Esophagus mucosa (tissue), 1 donor: ENCODE measurements at places on chromosomes 13 and 19. TPM values are rescaled to one million over a fixed set of nuclear protein-coding genes. Genes with fewer than 3 reads are reported as not detected.

DNA sequence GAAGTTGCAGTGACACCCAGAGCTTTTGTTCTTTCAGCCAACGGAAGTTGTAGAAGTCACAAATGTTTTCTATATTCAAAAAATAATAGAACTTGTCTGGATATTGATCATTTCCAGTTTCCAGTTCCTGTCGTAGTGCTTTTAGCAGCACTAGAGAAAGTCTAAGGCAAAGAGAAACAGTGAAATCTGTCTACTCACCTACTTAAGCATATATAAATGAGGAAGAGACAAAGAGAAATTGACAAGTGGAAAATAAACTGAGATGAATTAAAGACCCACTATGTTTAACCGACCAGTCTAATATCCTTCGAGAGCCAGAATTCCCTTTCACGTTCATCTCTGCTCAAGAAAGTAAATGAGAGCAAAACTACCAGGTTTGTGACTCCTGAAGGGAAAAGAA lies 36.7 kb downstream of the DACH1 start:
- no peak for ATAC-seq

Gene TICAM1
- total RNA-seq: 24.4 TPM

GRCh38 chr19:37932985-37933936 lies 26.3 kb downstream of the SIPA1L3 start:
- ATAC-seq: peak; percentile 44

Gene CATSPERD
- total RNA-seq: not detected

DNA sequence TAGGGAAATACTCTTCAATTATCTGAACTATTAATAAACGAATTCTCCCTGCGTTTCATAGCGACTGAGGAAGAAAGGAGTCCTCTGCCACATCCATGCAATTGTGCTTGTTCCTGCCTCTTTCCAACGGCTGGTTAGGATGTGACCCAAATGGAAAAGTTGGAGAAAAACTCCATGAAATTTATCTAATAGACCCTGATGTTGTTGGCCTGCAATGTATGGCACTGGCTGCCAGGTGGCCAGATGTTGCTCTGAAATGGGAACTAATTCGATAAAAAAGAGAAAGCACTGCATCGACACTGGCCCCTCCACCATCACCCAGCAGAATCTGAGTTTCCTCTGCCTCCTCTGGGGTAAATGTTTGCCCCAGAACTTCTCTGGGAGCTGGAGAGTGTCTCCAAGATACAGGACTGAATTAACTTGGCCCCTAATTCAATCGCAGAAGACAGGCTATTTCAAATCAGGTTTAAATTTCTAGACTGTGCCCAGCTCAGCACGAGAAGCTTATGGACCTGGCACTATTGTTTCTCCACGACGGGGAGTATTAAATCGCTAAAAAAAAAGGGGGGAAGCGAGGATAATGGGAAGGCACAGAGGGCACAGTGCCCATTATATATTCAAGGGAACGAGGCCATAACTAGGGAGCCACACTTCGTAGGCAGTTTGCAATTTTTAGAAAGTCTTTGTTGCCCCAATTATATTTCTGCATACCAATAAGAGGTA lies 103.9 kb downstream of the ZIC5 start:
- ATAC-seq: no peak

GRCh38 chr13:91203430-91203829 lies 144.1 kb upstream of the MIR17HG start:
- ATAC-seq: no peak
